ENCODE measurements at places on chromosomes 13 and 19. TPM values are rescaled to one million over a fixed set of nuclear protein-coding genes. Genes with fewer than 3 reads are reported as not detected.

CATSPERD gene
- not detected for total RNA-seq

SYCN gene
- not detected for total RNA-seq

- no peak for DNase-seq
Measured at GRCh38 chr19:39864118-39864517, 17.9 kb upstream of the FBL start.

DCLK1 gene
- total RNA-seq: 19.9 TPM

- no peak for DNase-seq
Measured at GRCh38 chr13:96314974-96315373, 225.1 kb downstream of the HS6ST3 start.
